ENCODE measurements at places on chromosomes 2 and 18. TPM values are rescaled to one million over a fixed set of nuclear protein-coding genes. Genes with fewer than 3 reads are reported as not detected.

GRCh38 chr2:27956888-27957287, 66.4 kb downstream of the BABAM2 start:
- DNase-seq = no peak

PLA2R1 gene
- total RNA-seq = 3.0 TPM

- DNase-seq = no peak
Observed at GRCh38 chr18:703213-703967, 9.0 kb downstream of the ENOSF1 start.

SKOR2 gene
- not detected for total RNA-seq

DNA sequence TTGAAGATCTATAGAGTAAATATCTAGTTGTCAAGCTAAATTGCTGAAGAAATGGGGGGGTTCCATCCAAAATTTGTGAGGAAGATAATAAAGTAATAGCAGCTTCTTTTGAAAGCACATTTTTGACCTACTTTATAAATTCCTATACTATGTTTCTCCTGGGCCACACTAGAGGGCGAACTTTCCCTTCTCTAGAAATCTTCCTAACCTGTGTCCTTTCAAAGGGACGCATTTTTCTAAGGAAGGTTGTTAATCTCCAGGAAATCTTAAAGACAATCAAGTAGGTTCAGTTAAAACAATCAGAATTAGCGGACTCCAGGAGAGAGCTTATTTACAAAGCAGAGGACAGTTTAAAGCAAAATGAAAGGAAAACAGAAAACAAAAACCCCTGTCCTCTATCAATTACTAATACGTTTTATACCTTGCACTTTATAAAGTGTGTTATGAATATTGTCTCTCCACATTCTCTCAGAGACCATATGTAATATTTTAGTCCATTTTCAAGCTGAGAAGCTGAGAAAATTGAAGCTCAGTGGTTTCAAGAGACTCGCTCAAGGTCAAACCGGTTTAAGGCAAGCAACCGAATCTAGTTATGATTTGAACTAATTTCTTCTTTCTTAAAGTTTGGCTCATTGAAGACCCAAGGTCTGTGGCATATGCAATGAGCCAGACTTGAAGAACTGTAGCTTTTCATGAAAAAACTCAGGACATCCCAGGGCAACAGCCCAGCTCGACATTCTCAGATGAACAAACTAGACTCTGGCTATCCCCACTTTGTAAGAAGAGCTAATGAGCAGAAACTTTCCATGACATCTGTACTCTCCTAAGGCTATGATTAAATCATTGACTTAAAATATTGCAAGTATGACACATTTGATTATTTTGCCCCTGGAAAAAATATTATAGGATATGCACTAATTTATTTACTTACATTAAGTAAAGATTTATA, 273.6 kb downstream of the PAX3 start:
- DNase-seq = no peak
